ENCODE measurements at places on chromosomes 2 and 18. TPM values are rescaled to one million over a fixed set of nuclear protein-coding genes. Genes with fewer than 3 reads are reported as not detected.

The CHCHD5 gene
- total RNA-seq, result 24.7 TPM

The IL1R2 gene
- total RNA-seq, result 3.9 TPM

The IL1R1 gene
- total RNA-seq, result 0.61 TPM

The GALR1 gene
- not detected for total RNA-seq

The CTLA4 gene
- total RNA-seq, result not detected

Measured in HT-29 (cell line).